ENCODE measurements at places on chromosomes 7 and 10.

DNA sequence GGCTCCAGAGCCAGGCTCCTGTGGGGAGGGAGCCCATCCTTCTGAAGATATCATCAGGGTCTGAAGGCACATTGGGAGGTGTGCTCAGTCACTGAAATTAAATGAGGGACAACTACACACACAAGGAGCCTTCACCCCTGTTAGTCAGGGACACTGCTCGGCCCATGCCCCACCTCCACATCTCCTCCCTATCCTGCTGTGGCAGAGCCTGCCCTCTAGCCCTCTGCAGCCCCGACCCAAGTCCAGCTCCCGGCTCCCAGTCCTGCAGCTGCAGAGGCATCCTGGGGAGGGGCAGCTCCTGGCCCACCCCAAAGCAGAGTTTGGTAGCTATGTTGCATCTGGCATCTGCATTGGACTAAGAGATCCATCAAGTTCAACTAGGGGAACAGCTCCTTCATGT is 136.3 kb downstream of the ZNF248 start:
- DNase-seq = no peak

DNA sequence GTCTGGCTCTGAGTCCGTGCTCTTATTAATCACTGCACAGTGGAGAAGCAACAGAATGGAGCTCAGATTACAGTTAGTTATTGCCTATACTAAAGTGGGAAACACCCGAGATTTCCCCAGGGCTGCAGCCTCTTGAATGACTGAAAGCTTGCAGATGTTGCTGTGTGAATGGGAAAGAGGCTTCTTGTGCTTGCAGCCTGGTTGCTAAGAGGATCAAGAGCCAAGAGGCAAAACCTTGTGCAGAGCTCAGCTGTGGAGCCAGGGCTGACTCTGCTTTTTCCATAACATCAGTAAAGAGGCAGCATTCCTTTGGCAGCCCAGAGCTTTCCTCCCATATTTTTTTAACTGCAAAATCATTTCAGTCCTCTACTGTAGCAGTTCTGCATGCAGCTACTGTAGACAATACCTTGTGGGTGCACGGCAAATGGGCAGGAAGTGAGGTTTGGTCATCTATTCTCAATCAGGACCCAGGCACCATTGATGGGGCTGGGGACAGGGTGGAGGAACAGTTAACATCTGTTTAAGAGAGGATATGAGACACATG is 86.5 kb downstream of the RALA start:
- no peak for DNase-seq

- DNase-seq = no peak
Observed at GRCh38 chr7:87398446-87398845, 53.0 kb downstream of the CROT start.

GRCh38 chr10:3544561-3544960 is 240.4 kb downstream of the KLF6 start:
- no peak for DNase-seq

GRCh38 chr7:130887957-130888371 is 154.0 kb upstream of the KLF14 start:
- DNase-seq = no peak

DNA sequence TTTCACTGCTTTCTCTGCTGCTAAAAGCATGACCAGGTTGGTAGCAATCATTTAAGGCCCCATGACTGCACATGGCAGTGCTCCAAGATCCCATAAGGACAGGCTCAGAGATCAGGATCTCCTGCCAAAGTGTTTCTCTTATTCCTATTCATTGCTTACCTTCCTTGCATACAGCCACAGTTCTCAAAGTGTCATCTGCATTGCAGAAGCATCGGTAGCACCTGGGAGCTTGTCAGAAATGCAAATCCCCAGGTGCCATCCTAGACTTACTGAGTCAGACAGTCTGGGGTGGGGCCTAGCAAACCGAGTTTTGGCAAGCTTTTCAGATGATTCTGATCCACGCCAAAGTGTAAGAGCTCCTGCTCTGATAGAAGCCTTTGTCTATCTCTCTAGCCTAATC is 489.0 kb upstream of the AUTS2 start:
- DNase-seq = no peak

DNA sequence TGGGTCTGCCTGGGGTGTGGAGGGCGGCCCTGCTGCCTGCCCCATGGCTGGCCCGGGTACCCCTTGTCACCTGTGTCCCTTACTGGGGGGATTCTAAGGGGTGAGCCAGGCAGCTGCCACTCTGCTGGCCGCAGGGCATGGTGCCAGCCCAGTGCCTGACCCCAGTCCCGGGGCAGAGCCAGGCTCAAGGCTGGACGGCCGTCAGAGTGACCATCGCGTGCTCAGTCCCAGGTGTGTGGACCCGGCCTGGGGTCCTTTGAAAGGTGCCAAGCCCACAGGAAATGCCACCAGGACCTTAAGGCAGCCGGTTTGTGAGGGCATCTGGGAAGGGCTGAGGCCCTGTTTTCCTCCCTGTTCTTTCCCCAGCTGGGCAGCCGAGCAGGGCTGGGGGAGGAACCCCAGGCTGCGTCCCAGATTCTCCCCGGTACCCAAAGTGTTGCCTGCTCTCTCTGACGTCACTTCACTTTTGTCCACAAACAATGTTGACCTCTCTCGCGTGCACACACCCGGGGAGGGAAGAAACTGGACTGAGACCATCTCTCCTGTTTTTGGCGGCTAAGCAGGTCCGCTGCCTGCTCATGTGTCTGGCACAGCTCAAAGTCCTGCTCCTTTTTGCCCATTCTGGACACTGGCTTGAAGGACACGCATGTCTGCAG is 37.6 kb downstream of the PAPOLB start:
- no peak for DNase-seq

- no peak for DNase-seq
Observed at GRCh38 chr7:80997841-80998240, 79.0 kb upstream of the SEMA3C start.
